ENCODE measurements at places on chromosomes 7 and 10. TPM values are rescaled to one million over a fixed set of nuclear protein-coding genes. Genes with fewer than 3 reads are reported as not detected.

FAM25G gene
- polyA plus RNA-seq = not detected

DNAJB6 gene
- 427 TPM for polyA plus RNA-seq

SLC13A1 gene
- polyA plus RNA-seq = not detected

FAM131B gene
- 45.9 TPM for polyA plus RNA-seq

TLX1 gene
- polyA plus RNA-seq = not detected

RAB19 gene
- polyA plus RNA-seq = not detected

ASAH2 gene
- polyA plus RNA-seq = 20.8 TPM

GRM3 gene
- polyA plus RNA-seq = 15.9 TPM

TSPAN13 gene
- polyA plus RNA-seq = 315 TPM

ABCB1 gene
- polyA plus RNA-seq = 6.1 TPM

ZCCHC24 gene
- not detected for polyA plus RNA-seq

WEE2 gene
- polyA plus RNA-seq = 0.34 TPM

NYAP1 gene
- polyA plus RNA-seq = 70.1 TPM

BEND7 gene
- 4.5 TPM for polyA plus RNA-seq

RAMP3 gene
- not detected for polyA plus RNA-seq
